Stimulated activated CD4-positive, alpha-beta T cell treated with anti-CD3 and anti-CD28 coated beads, Interleukin-12 subunit alpha, Interleukin-12 subunit beta, amount 100 ng/mL, for 48 hours (primary cell): ENCODE measurements at places on chromosomes 1 and 21.

GRCh38 chr1:46334030-46334384 lies 6.6 kb upstream of the NSUN4 start:
- no peak for DNase-seq

DNA sequence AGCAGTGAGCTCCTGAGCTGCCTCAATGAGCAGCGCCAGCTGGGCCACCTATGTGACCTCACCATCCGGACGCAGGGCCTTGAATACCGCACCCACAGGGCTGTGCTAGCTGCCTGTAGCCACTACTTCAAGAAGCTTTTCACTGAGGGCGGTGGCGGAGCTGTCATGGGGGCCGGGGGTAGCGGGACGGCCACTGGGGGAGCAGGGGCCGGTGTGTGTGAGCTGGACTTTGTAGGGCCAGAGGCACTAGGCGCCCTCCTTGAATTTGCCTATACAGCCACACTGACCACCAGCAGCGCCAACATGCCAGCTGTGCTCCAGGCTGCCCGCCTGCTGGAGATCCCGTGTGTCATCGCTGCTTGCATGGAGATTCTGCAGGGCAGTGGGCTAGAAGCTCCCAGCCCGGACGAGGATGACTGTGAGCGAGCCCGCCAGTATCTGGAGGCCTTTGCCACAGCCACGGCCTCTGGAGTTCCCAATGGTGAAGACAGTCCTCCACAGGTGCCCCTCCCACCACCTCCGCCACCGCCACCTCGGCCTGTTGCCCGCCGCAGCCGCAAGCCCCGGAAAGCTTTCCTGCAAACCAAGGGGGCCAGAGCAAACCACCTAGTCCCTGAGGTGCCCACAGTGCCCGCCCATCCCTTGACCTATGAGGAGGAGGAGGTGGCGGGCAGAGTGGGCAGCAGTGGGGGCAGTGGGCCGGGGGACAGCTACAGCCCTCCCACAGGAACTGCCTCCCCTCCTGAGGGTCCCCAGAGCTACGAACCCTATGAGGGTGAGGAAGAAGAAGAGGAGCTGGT lies 12.3 kb downstream of the ZBTB7B start:
- DNase-seq = no peak

GRCh38 chr1:219927298-219927955 lies 930 bp downstream of the SLC30A10 start:
- DNase-seq = no peak

DNA sequence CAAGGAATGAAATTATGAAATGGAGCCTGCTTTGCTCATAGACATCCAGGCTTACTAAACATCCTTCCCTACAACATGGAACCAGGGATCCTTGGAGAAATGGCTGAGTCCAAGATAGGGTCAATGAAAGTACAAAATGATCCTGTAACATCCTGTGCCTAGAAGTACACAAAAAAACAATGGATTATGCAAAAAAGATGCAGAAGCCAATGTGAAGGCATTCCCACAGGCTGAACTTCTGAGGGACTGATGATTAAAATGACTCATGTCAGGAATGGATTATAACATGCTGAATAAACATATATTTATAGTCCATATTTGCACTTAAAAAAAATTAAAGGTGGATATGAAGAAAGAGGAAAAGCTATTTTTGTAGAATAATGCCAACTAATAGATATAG lies 10.4 kb upstream of the HOOK1 start:
- no peak for DNase-seq

GRCh38 chr1:160675641-160676410 lies 29.0 kb upstream of the SLAMF1 start:
- peak; percentile 68 for DNase-seq

GRCh38 chr1:162091681-162092524 lies 22.4 kb downstream of the NOS1AP start:
- no peak for DNase-seq

- DNase-seq = peak; percentile 16
These were observed 16.9 kb downstream of the RPTN start for GRCh38 chr1:152141971-152142584.

- no peak for DNase-seq
These were observed 27.6 kb upstream of the PKP1 start for GRCh38 chr1:201255479-201256362.

DNA sequence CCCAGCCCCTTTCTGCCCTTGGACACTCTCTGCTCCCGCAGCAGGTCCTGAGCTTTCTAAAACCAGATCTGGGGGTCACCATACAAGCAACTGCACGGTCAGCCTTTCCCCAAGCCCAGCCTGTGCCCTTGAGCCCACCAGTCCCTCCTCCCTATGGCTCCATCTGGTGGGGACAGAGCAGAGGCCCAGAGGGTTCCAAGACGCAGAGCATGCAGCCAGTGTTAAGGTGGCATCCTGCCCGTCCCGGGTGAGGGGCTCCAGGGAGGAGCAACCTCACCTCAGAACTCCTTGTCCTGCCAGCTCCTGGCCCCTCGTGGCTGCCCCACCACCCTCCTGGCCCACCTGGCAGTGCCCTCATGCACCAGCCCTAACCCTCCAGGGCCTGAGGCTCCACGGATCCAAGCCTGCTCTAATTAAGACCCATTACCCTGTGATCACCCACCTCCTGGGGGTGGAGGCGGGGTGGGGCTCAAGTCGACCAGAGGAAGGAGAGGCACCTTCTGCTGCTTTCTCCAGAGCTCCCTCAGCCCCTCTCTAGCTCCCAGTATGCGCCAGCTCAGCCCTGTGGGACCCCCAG lies 8.5 kb downstream of the CHD5 start:
- DNase-seq = no peak

GRCh38 chr1:109985247-109986053 lies 885 bp downstream of the AHCYL1 start:
- DNase-seq = no peak

- DNase-seq = no peak
These were observed 17.8 kb downstream of the COPA start for GRCh38 chr1:160325252-160325651.

DNA sequence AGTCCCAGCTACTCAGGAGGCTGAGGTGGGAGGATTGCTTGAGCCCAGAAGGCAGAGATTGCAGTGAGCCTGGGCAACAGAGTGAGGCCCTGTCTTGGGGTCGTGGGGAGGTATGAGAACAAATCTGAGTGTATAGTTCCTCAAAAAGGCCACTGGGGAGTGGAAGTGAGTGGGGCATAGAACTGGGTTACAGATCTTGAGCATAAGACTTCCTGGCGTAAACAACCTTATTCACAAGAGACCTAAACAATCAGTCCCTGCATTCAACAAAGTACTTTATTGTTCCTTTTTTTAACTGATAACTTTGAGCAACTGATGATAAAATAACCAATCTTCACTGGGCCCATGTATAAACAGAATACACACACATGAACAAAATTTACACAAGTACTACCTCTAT lies 72.7 kb upstream of the MUTYH start:
- DNase-seq = no peak

GRCh38 chr1:108829498-108829916 lies 27.4 kb downstream of the AKNAD1 start:
- DNase-seq = no peak

DNA sequence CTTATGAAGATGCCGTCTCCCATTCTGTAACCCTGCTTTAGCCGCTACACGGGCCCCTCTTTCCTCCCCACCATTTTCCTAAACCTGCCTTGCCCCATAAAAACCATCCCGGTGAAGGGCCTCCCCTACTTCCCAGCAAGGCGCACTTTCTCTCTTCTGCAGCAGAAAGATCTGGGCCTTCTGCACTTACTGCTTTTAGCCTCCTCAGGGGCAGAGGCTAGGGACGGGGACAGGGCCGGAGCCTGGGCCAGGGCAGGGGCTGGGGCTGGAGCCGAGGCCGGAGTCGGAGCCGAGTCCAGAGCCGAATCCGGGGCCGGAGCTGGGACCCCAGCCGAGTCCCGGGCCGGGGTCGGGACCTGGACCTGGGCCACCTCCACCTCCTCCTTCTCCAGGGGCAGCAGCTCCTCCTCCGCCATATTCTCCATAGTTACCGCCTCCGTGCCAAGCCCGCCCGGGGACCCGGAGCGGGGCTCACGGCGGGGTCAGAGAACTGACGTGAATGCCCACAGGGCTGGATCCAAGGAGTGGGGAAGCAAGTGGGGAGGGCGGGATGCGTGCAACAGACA lies 382 bp downstream of the TRMT1L start:
- DNase-seq = peak; percentile 8

- no peak for DNase-seq
These were observed 144.8 kb upstream of the VANGL1 start for GRCh38 chr1:115496904-115497527.
